Effector memory CD8-positive, alpha-beta T cell (primary cell): ENCODE measurements at places on chromosomes 2 and 18.

GRCh38 chr2:226327830-226328229 is 471.8 kb downstream of the IRS1 start:
- no peak for DNase-seq

DNA sequence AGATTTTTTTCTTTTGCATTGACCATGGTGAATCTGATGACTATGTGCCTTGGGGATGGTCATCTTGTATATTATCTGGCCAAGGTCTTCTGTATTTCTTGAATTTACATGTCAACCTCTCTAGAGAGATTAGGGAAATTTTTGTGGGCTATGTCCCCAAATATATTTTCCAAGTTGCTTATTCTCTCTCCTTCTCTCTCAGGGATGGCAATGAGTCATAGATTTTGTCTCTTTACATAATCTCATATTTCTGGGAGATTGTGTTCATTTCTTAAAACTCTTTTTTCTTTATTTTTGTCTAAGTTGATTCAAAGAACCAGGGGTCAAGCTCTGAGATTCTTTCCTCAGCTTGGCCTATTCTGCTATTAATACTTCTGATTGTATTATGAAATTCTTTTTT is 9.9 kb downstream of the GKN2 start:
- DNase-seq = no peak

GRCh38 chr2:17815468-17816184 is 634 bp upstream of the MSGN1 start:
- no peak for DNase-seq

DNA sequence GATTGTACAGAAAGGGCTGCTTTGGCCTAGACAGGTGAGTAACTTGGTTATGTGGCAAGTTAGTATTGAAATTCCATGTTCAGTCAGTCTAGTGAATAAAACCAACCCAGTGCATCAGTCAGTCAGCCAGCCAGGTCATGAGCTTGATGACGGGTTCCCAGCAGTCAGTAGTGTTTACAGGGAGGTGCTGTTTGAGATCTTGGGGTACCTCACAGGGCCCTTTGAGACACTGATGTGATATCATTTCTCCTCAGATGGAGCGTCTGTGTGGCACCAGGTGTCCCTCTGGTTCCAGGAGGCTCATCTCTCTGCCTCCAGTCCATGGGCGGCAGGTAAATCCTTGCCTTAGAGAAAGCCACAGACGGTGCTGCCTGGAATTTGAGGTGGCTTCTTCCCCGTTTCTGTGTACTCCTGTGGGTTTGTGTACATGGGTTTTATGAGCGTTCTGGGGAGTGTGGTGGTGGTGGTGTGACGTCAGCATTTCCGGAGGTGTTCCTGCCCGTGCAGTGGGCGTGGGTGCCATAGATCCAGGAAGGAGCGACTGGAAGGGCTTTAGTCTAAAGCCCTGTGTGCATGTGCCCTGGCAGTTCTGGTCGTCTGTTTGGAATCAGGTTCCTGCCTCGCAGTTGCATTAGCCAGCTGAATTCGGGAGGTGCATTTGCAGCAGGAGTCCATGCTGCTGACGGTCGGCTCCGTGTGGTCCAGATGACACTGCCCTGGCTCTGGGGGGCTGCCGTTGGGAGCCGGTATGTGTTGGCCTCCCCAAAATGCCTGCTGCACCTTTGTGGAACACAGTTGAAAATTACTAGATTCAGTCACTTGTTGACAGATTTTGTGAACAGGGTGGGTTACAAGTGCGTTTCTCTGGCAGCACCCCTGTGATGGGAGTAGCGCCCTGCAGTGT is 2.1 kb downstream of the CTDP1 start:
- DNase-seq = peak; percentile 58

GRCh38 chr18:34315591-34316352 is 91.1 kb upstream of the NOL4 start:
- no peak for DNase-seq

GRCh38 chr2:178886006-178886405 is 78.8 kb upstream of the TTN start:
- no peak for DNase-seq
